ENCODE measurements at places on chromosomes 2 and 18.

- DNase-seq: no peak
These were observed 3.2 kb downstream of the GLI2 start for GRCh38 chr2:120738786-120739437.

DNA sequence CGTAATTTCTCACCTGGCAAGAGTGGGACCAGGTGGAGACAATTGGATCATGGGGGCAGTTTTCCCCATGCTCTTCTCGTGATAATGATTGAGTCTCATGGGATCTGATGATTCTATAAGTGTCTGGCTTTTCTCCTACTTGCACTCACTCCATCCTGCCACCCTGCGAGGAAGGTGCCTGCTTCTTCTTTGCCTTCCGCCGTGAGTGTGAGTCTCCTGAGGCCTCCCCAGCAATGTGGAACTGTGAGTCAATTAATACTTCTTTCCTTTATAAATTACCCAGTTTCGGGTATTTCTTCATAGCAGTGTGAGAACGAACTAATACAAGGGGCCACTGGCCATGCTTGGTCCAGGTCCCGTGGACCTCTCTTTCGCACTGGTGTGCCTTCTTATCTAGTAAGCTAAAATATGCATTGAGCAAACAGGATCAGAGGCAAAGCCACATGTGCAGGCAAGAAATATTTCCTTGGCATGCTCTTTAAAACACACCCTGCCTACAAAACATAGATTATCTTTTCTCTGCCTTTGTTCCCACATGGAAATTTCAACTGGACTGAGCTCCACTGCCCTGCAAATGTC is 821.1 kb downstream of the TRIB2 start:
- no peak for DNase-seq

- no peak for DNase-seq
These were observed 289.3 kb upstream of the CDH2 start for GRCh38 chr18:28466204-28466603.

DNA sequence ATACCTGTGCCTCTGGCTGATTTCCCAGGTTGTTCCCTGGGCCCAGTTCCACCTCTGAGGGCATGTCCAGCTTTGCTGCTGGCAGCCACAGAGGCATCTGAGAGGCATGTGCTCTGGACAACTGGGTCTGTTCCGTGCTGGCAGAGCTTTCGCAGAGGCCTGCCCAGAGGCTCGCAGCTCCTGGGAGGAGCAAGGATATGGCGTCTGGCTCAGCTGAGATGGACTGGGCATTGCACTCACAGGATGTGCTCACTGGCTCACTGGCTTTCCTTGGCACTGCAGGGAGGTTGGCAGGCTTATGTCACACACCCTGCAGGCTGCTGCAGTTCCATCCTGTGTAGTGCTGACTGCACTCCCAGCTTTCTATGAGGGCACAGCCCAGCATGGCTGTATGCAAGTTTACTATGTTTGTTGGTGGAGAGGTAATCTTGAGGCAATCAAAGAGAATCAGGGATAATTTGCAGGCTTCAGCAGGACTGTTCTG is 172.3 kb downstream of the PRKCE start:
- no peak for DNase-seq

DNA sequence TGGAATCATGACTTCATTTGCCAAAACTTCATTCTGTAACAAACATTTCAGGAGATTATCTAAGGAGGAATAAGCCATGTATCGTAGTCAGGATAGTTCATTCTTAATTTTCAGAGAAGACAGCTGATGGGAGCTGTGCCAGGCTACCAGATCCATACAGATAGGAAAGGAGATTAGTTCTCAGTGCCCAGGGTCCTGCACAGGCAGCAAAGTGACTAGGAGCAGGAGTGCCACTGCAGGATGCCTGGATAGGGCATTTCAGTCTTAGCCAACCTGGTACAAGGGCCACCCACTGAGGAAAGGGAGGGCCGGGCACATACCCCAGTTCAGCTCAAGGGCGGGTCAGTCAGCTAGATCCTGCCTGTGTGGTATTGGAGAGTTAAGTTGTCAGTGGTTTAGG is 6.7 kb upstream of the OSR1 start:
- DNase-seq: no peak

GRCh38 chr18:25251068-25251467 is 100.9 kb downstream of the ZNF521 start:
- no peak for DNase-seq

- no peak for DNase-seq
These were observed 166.6 kb downstream of the RNF144A start for GRCh38 chr2:7083580-7084509.

DNA sequence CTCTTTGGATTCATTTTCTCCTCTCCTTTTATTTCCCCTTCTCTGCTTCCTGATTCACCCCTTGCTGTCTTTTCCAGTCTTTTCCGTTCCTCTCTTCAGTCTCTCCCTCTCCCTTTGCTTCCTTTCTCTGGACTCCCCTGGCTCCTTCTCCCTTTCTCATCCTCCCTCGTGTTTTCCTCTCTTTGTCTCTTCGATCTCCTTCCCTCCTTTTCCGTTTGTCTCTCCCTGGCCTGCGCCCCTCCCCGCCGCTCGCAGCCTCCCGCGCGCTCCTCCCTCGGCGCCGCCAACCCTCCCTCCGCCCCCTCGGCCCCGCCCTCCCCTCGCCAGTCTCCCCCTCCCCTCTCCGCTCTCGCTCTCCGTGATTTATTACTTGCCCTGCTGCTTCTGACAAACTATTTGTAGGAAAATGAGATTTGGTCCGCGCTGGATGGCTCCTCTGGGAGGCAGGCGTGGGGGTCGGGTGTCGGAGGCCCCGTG is 46.0 kb upstream of the PAX8 start:
- no peak for DNase-seq

DNA sequence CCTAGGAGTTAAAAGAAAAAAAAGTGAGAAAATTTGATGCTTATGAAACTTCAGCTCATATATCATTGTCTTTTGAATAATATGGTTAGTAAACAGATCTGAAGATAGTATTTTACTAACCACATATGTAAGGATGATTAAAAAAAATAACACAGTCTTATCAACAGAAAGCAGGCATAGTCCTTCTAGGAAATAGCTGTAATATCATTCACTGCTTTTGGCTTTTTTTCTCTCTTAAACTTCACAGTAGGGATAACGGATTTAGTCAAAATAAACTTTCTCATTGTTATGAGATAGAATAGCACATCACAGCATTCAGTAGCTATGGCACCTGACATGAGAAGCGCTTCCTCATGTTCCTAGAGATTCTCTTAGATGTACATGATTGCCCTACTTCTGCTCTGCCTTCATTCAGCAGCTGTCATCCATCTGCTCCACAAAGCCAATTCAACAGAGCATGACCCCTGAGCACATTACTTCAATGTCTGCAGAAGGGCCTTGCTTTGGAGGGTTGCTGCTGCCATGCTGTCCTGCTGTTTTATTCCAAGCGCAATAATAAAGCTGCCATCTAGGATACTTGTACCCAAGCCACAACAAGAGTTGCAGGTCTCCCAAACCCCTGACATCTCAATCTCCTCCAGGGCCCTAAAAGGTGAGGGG is 67.0 kb downstream of the TTC21B start:
- no peak for DNase-seq

DNA sequence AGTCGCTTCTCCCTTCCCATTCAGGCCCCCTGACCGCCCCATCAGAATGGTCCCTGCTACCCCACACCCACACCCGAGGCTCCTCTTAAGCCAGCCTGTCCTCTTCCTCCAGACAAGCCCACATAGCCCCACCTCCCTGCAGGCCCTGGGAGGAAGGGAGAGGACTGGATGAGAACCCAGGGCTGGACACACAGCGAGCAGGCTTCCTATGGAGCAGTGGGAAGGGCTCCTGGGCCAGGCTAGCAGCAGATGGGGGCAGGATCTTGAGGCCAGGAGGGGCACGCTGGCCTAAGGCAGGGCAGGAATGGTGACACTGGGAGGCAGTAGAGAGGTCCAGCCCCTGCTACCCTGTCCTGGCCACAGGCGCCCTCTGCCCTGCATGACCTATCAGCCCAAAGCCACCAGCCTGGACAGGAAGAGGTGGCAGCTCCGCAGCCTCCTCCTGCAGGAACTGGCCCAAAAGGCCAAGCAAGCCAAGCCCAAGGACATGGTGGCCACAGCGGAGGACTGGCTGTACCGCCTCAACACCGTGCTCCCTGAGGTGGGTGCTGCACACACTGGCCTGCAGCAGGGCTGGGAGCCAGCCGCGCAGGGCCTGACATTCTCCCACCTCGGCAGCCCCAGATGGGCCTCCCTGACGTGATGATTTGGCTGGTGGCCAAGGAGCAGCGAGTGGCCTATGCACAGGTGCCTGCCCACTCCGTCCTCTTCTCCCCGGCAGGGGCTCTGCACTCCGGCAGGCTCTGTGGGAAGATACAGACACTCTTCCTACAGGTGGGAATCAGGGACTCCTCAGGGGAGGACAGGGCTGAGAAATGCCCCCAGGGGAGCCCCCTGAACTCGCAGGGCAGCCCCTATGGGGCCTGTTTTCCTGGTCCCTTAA is 43.3 kb downstream of the FER1L5 start:
- DNase-seq: no peak

- no peak for DNase-seq
These were observed 24.7 kb downstream of the SKA1 start for GRCh38 chr18:50399582-50399981.

GRCh38 chr2:171878481-171878993 is 15.5 kb downstream of the SLC25A12 start:
- no peak for DNase-seq

DNA sequence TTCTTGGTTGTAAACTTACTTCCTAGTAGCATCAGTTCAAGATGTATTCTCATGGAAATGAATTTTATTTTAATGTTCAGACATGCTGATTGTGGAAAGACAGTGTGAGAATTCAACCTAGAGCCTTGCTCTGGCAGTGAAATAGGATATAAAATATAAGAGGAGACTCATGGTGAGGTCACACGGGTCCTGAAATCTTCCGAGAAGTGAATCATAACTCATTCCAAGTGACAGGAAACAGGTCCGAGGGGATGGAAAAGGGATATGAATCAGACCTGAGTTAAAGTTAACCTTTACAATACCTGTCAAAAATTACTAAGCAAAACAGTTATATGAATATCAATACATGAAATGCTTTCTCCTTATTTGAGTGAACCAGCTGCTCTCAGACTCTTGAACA is 185.2 kb upstream of the LRRTM1 start:
- no peak for DNase-seq

GRCh38 chr2:165876712-165877111 is 76.9 kb downstream of the TTC21B start:
- DNase-seq: no peak

DNA sequence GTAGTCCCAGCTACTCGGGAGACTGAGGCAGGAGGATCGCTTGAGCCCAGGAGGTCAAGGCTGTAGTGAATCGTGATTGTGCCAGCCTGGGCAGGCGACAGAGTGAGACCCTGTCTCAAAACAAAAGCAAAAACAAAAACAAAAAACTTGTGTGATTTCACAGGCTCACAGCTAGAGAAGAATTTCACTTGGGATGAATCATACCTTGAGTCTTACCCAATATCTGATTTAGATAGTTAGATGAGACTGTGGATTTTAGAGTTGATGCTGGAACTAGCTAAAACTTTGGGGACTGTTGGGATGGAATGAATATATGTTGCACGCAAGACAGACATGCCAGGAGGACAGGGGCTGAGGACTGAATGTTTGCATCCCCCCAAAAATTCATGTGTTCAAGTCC is 4.4 kb downstream of the ANKRD29 start:
- DNase-seq: no peak

- no peak for DNase-seq
These were observed 234.9 kb downstream of the PHLPP1 start for GRCh38 chr18:62950246-62950645.
